Activated T-helper 2 cell treated with anti-CD3 and anti-CD28 coated beads, Interferon-gamma antibody, Interleukin-2, Interleukin-4, amounts not matched to agents 10 μg/mL and 5 μg/mL and 100 μg/mL, durations not matched to agents 14 hours and 24 hours and 36 hours (primary cell): ENCODE measurements at places on chromosomes 5 and 9.

GRCh38 chr5:72397836-72398235 is 77.7 kb downstream of the PTCD2 start:
- no peaks in the 10 kb centered on the region for H3K36me3 ChIP-seq
- DNase-seq: no peak
- H3K4me3 ChIP-seq: no peak overlapping the region
- no peaks in the 10 kb centered on the region for H3K4me1 ChIP-seq
- H3K27me3 ChIP-seq: peaks cover 26% of the 10 kb centered on the region
- no peak overlapping the region for H3K27ac ChIP-seq

- H3K4me1 ChIP-seq: peaks cover 6% of the 10 kb centered on the region
- no peaks in the 10 kb centered on the region for H3K36me3 ChIP-seq
- H3K27me3 ChIP-seq: peaks cover 16% of the 10 kb centered on the region
- no peak overlapping the region for H3K4me3 ChIP-seq
These were observed 31.8 kb upstream of the FGF1 start for GRCh38 chr5:142717582-142718215.

GRCh38 chr9:131677444-131678180 is 62.3 kb downstream of the RAPGEF1 start:
- H3K27me3 ChIP-seq: no peaks in the 10 kb centered on the region
- H3K4me1 ChIP-seq: peaks cover 83% of the 10 kb centered on the region
- H3K27ac ChIP-seq: peak overlapping the region; percentile 96
- no peak for DNase-seq
- H3K4me3 ChIP-seq: peak overlapping the region; percentile 36

- H3K27me3 ChIP-seq: no peaks in the 10 kb centered on the region
- H3K4me1 ChIP-seq: no peaks in the 10 kb centered on the region
- no peak overlapping the region for H3K4me3 ChIP-seq
- H3K36me3 ChIP-seq: peaks cover 32% of the 10 kb centered on the region
- no peak overlapping the region for H3K27ac ChIP-seq
These were observed 12.6 kb downstream of the LRSAM1 start for GRCh38 chr9:127463911-127464310.

DNA sequence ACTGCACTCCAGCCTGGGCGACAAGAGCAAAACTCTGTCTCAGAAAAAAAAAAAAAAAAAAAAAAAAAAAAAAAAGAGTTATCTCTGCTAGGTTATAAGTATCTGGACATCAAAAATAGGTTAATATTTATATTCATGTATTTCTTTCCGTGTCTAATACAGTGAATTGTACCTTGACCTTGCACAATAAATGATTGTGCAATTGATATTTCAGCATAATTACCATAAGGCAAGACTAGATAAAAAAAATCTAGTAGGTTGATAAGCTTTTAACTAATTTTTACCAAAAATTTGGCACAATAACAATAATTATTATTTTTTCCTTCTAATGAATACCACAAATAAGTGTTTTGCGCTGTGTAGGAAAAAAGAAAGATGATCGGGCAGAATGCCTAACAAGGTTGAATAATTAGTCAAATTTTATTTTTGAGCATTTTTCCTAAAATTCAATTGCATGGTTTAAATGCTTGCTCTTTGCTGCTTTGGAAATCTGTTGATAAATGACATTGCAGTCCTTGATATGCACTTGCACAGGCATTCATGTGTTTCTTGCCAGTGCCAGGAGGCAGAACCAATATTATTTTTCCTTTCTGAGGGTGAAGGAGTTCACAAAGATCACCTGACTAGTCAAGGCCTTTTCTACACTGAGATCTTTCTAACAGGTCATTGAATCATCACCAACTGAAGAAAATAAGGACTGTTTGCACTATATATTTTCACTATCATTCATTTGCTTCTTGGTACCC is 127.5 kb downstream of the ARRDC3 start:
- H3K4me3 ChIP-seq: no peak overlapping the region
- DNase-seq: no peak
- H3K27ac ChIP-seq: no peak overlapping the region
- no peaks in the 10 kb centered on the region for H3K36me3 ChIP-seq

- no peaks in the 10 kb centered on the region for H3K27me3 ChIP-seq
- no peak for DNase-seq
- peaks cover 7% of the 10 kb centered on the region for H3K4me1 ChIP-seq
- H3K4me3 ChIP-seq: no peak overlapping the region
- no peak overlapping the region for H3K27ac ChIP-seq
These were observed 49.7 kb downstream of the PTBP3 start for GRCh38 chr9:112283582-112284253.

DNA sequence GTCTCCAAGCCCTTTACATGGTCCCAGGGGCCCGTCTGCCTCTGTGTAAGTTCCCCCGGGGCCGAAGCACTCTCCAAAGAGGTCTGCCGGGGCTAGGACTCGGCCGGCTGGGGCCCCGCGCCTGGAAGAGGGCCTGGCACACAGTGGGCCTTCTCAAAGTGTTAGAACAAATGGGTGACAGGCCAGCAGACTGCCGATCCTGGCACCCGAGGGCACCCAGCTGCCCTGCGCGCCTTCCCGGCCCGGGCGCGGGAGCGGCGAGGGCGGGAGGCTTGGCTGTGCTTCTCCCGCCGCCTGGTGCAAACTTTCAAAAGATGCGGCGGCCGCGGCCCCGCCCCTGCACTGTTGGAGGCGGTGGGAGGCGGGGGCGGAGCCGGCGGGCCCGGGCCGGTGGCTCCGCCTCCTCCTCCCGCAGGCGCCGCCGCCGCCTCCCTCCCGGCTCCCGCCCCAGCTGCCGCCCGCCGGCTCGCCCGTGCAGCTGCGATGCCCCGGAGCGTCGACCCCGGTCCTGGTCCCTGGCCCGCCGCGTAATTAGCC is at the start of gene NEURL1B:
NEURL1B (plus strand) TSS at position 442 of the 537 bp plus-strand sequence. CDS start 144 bp downstream, outside the sequence.
- peak; percentile 64 for DNase-seq
- H3K27ac ChIP-seq: no peak within 1 kb of the TSS
- H3K27me3 ChIP-seq: peaks cover 50% of the 10 kb centered on the region
- H3K4me3 ChIP-seq: peak within 1 kb of the TSS; percentile 52
- no peaks in the 10 kb centered on the region for H3K36me3 ChIP-seq
